ENCODE measurements at places on chromosomes 1 and 21.

- DNase-seq = no peak
These were observed 43.5 kb downstream of the CHIA start for GRCh38 chr1:111334169-111334568.

DNA sequence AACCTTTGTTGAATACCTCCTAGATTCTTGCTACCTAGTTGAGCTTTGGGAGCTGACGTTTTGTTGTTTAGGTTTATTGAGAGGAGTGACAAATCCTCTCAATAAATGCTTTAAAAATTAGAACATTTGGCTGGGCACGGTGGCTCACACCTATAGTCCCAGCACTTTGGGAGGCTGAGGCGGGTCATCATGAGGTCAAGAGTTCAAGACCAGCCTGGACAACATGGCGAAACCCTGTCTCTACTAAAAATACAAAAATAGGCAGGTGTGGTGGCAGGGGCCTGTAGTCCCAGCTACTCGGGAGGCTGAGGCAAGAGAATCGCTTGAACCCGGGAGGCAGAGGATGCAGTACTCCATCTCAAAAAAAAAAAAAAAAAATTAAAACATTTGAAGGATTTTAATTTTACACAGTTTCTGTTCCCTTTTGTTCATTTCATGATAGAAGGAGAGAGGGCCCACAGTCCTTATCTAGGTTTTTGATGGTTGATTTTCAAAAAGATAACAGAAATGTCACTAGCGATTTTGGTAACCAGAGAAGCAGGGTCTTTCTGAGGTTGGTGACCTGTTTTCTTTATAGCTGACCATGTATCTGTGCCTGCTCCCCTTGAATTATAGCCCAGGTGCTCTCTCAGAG lies 44.2 kb upstream of the PIGV start:
- no peak for DNase-seq

DNA sequence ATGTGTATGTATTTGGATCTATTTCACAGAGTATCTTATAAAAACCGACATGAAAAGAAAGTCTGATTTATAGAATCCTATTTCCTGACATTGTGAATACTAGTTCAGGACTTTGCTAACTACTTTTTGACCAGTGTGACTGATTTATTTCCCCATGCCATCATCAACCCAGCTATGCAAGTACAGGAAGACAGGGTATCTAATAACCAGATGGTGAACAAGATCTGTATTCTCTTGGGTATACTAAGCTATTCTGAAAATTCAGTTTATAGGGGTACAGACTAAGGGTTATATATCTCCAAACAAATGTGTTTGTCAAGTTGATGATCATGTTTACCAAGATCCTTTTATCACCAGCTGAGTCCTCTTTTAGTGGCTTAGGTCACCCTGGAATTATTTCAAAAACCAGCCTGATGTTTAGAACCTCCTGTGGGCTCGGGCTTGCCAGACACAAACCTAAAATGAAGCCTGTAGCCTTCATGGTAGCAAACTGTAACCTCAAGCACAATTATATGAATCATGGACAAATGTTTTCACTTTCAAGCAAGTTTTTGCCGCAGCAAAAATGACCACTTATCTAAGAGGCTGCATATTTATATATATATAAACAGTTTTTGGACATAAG lies 185.1 kb downstream of the FGGY start:
- DNase-seq = no peak

GRCh38 chr1:14661222-14661621 lies 62.7 kb downstream of the KAZN start:
- DNase-seq = no peak

GRCh38 chr21:42833439-42833815 lies 45.9 kb downstream of the WDR4 start:
- DNase-seq = no peak
